ENCODE measurements at places on chromosomes 5 and 9. TPM values are rescaled to one million over a fixed set of nuclear protein-coding genes. Genes with fewer than 3 reads are reported as not detected.

IFNK gene
- not detected for total RNA-seq

MZB1 gene
- 0.81 TPM for total RNA-seq

MCC gene
- 20.1 TPM for total RNA-seq

GRIN1 gene
- 23.1 TPM for total RNA-seq

SLC27A6 gene
- 7.9 TPM for total RNA-seq

SOWAHA gene
- total RNA-seq: 0.39 TPM

GBGT1 gene
- 0.34 TPM for total RNA-seq

SHROOM1 gene
- total RNA-seq: 9.5 TPM

CYSRT1 gene
- 4.3 TPM for total RNA-seq

GPR107 gene
- 32.5 TPM for total RNA-seq

ENG gene
- 0.76 TPM for total RNA-seq

PCDHA2 gene
- not detected for total RNA-seq

CNTFR gene
- total RNA-seq: not detected

C9 gene
- 0.34 TPM for total RNA-seq

COL15A1 gene
- 0.15 TPM for total RNA-seq

BTNL8 gene
- not detected for total RNA-seq

NTNG2 gene
- 2.5 TPM for total RNA-seq

PALM2AKAP2 gene
- 0.34 TPM for total RNA-seq

NUTM2F gene
- not detected for total RNA-seq

GRXCR2 gene
- not detected for total RNA-seq

FLT4 gene
- total RNA-seq: 0.17 TPM

WHRN gene
- total RNA-seq: 12.8 TPM

IRX1 gene
- total RNA-seq: not detected

SH2D3C gene
- total RNA-seq: 1.3 TPM

HDAC3 gene
- total RNA-seq: 91.9 TPM

ATOSB gene
- total RNA-seq: 10.2 TPM

BNC2 gene
- total RNA-seq: 0.37 TPM

FAM163B gene
- not detected for total RNA-seq

PCDHGA1 gene
- total RNA-seq: 0.05 TPM

PRRT1B gene
- total RNA-seq: not detected

FOXI1 gene
- not detected for total RNA-seq

PAEP gene
- total RNA-seq: not detected

TTLL11 gene
- total RNA-seq: 2.2 TPM

AHRR gene
- total RNA-seq: 12.7 TPM

WNK2 gene
- 24.4 TPM for total RNA-seq

MRPS2 gene
- 85.1 TPM for total RNA-seq

TICAM2 gene
- total RNA-seq: 2.9 TPM

TXNDC8 gene
- total RNA-seq: not detected

DRD1 gene
- 0.54 TPM for total RNA-seq

PTTG1 gene
- total RNA-seq: 183 TPM

ERP44 gene
- 9.4 TPM for total RNA-seq

SHISAL2B gene
- not detected for total RNA-seq

Data from HCT116 (cell line).